Lung (tissue), 17 donors: ENCODE measurements at places on chromosomes 7 and 10.
A peak's percentile ranks its signal among the peaks of the same experiment; 100 is the strongest.

GRCh38 chr7:137755846-137756651 is 90.7 kb downstream of the DGKI start:
- H3K27me3 ChIP-seq: no peaks in the 10 kb centered on the region
- no peaks in the 10 kb centered on the region for H3K4me1 ChIP-seq
- no peak for DNase-seq
- no peak overlapping the region for H3K27ac ChIP-seq

DNA sequence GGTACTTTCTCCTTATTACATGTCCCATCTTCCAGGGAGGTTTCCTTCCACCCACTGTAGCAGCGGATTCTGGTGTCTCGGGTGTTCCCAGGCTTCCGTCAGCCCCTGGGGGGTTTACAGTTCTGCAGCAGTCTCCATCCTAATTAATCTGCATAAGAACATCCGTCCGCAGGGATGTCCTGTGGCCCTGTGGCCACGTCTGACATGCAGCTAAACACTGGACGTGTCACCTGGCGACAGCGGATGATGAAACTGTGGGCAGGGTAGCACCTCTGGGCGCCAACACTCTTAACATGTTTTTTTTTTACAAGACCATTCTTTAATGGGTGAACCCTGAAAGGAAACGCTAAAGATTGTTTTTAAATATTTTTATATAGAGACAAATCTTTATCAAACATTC is 58.2 kb downstream of the DIP2C start:
- H3K36me3 ChIP-seq: no peaks in the 10 kb centered on the region
- no peak overlapping the region for H3K4me3 ChIP-seq
- H3K27ac ChIP-seq: no peak overlapping the region

- peak overlapping the region; percentile 56 for H3K4me3 ChIP-seq
- DNase-seq: no peak
- H3K27ac ChIP-seq: peak overlapping the region; percentile 82
- no peaks in the 10 kb centered on the region for H3K4me1 ChIP-seq
- no peaks in the 10 kb centered on the region for H3K36me3 ChIP-seq
Observed at GRCh38 chr7:26375726-26376174, 84.1 kb downstream of the SNX10 start.

DNA sequence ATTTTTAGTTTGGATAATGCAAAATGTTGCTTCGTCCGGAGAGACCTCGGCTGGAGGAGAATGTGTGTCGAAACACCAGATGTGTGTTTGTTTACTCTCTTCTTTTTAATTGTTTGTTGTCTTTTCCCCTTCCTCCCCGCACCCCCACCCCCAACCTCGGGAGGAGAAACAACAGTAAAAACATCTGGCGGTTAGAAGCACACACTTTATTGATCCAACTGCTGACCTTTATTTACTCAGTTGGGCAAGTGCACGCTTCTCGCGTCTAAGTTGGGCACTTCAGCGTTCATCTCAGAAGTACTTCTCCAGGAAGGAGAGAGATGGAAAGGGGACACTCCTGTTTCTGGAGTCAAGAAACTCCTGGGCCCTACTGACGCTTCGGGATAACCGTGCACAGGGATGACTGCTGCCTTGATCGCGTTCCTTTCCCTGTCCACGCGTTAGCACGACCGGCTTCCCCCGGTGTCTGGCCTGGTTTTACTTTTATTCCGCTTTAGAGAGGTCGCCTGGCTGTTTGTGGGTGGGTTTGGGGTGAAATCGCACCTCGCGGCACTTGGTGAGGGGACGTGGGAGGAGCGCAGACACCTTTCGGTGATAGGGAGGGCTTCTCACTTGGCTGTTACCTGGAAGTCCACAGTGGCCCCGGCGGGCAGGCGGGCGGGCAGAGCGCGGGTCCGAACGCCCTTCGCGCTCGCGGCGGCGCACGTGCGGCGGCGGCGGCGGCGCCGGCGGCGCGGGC is 168.3 kb upstream of the PPP1R3A start:
- peak overlapping the region; percentile 88 for H3K27ac ChIP-seq
- H3K4me1 ChIP-seq: no peaks in the 10 kb centered on the region
- H3K36me3 ChIP-seq: no peaks in the 10 kb centered on the region

GRCh38 chr7:20306180-20306946 is 24.3 kb upstream of the ITGB8 start:
- H3K4me1 ChIP-seq: peaks cover 4% of the 10 kb centered on the region
- no peaks in the 10 kb centered on the region for H3K36me3 ChIP-seq
- no peak for DNase-seq
- H3K27ac ChIP-seq: no peak overlapping the region

- no peak overlapping the region for H3K4me3 ChIP-seq
- H3K27me3 ChIP-seq: peaks cover 9% of the 10 kb centered on the region
Observed at GRCh38 chr7:23467806-23468525, 2.3 kb downstream of the IGF2BP3 start.

DNA sequence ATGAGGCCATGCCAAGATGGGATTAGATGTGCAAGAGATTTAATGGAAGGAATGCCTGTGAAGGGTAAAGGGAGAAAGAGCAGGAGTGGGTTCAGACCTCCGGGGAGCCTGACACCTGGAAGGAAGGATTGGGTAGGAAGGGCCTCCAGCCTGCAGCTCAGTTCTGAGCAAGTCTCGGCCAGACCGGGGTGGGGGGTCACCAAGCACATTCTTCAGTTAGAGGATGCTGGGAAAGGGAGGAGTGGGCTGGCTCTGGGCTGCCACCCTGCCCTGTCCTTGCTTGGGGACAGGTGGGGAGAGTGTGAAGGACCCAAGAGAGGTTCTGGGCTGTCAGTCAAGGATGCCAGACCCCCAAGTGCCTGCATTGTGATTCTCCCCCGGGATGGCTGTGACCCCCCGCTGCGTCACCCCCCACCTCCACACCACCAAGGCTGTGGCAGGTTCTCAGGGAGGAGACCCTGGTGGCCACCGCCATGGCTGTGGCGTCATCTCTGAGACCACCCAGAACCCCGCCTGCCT is 16.5 kb upstream of the PRKAG2 start:
- H3K4me3 ChIP-seq: no peak overlapping the region
- no peaks in the 10 kb centered on the region for H3K36me3 ChIP-seq
- H3K27me3 ChIP-seq: peaks cover 16% of the 10 kb centered on the region
- no peak overlapping the region for H3K27ac ChIP-seq

DNA sequence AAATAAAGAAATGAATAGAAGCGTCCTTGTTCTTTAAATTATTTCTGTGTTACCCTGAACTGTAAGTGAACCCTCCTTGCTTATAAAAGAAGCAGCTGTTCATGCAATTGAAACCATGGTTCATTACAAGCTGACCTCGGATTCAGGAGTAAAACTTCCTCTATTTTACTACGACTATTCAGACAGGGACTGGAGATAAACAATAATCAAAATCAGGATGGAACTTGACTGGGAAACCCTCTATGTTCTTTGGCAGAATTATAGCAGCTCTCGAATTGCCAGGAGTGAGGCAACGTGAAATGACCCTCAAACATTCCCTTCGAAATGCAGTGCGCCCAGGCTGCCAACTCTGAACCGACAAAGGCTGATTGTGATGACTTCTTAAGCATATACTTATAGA is 172.1 kb downstream of the CYP26A1 start:
- H3K4me3 ChIP-seq: no peak overlapping the region
- H3K27me3 ChIP-seq: no peaks in the 10 kb centered on the region
- no peaks in the 10 kb centered on the region for H3K36me3 ChIP-seq
- peaks cover 18% of the 10 kb centered on the region for H3K4me1 ChIP-seq

DNA sequence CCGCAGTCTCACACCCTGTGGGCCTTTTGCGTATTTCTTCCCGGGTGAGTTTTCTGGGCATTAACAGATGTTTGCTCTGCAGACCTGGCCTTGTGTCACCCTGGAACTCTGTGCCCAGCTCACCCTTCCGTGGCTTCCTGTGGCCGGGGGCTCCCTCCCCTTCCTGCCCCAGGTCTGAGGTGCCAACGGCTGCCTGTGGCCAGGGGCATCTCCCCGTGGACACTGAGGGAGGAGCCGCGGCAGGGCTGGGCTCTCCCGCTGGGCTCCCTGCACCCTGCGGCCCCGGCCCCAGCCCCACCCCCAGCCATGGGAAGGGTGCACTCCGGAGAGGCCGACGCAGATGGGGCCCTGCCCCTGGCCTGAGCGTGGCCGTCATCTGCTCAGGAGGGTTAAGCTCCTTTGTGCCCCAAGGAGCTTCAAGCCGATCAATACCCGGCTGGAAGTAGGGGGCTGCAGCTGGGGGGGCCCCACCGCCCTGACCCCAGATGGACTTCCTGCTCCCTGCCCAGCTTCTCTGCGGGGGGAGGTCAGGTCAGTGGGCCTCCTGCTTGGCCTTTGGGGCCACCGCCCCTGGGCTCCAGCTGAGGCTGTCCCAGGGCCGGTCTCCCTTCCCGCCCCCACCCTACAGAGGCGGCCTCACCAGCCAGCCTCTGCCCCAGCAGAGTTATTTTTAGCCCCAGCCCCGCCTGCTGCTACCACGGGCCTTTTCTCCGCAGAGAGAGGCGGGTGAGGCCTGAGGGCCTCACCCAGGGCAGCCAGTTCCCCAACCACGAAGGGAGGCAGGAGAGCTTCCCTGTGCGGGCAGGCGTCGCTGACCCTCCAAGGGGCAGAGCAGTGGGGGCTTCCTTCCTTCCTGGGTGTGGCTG is 24.2 kb downstream of the PWWP2B start:
- no peaks in the 10 kb centered on the region for H3K27me3 ChIP-seq
- peak; percentile 82 for DNase-seq
- H3K36me3 ChIP-seq: peaks cover 7% of the 10 kb centered on the region
- H3K4me3 ChIP-seq: no peak overlapping the region
- H3K27ac ChIP-seq: peak overlapping the region; percentile 97
- peaks cover 50% of the 10 kb centered on the region for H3K4me1 ChIP-seq

DNA sequence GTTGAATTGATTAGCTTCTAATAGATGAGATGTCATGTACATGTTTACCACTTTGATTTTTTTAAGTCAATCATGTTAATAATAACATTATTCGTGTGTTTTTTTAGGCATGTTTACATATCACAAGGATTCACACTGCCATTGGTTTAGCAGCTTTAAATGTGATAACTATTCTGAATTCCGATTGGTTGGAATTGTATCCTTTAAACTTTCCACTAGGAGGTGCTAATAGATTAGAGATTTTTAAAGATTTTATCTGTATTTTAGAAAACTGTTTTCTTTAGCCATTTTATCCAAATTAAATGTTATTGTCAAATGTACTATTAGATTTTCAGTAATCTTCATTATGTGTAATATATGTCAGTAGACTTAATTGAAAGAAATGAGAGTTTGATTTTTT is 83.2 kb downstream of the HECTD2 start:
- no peak overlapping the region for H3K4me3 ChIP-seq
- H3K4me1 ChIP-seq: peaks cover 24% of the 10 kb centered on the region
- H3K36me3 ChIP-seq: no peaks in the 10 kb centered on the region
